ENCODE measurements at places on chromosomes 1 and 21.

- no peak for DNase-seq
These were observed 9.4 kb upstream of the ACTRT2 start for GRCh38 chr1:3011631-3012455.

GRCh38 chr1:210132582-210132981 is 100.0 kb upstream of the SERTAD4 start:
- DNase-seq, result peak; percentile 24

DNA sequence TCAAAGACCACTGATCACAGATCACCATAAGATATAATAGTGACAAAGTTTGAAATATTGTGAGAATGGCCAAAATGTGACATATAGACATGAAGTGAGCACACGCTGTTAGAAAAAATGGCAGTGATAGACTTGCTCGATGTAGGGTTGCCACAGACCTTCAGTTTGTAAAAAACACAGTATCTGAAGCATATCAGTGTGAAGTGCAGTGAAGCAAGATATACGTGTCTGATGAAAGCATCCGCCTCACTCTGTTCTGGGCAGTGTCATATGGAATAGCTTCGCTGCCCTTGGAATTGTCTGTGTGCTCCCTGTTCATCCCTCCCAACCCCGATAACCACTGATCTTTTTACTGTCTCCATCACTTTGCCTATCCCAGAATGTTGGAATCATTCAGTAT is 50.7 kb downstream of the GALNT2 start:
- no peak for DNase-seq

DNA sequence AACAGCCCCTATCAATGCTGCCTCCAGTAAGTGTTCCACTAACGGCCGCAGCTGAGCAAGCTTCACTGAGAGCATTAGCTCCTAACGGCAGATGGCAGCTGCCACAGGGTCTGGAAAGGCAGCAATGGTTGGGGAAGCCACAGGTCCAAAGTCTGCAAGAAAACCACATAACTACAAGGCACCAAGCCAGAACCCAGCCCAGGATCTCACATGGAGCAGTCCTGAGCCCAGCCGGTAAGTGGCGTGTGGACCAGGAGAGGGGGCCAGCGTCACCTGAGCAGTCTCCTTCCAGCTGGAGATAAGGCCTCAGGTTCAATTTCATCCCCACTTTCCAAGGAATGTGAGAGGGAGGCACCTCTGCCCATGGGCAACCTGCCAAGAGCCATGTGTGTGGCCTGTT is 13.2 kb downstream of the SYT2 start:
- no peak for DNase-seq

DNA sequence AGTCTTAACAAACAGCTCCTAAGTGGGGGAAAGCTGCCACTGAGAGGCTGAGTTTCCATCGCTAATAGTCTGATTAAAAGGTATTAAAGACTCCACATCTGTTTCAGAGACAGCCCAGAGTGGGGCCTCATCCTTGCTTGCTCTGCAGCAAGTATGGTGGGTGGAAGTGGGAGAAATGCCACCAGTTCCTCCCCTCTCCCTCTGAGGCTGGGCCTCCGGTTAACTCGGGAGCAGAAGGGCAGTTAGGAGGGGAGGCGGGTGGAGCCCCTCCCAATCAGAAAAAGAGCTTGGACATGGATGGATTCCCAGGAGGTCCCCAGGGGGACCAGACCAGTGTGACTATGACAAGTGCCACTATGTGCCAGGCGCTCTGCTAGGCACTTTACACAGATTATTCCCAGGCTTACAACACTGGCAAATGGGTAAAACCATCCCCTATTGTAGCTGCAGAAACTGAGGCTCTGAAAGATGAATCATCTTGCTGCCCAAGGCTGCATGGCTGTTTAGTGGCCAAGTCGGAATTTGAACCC is 11.4 kb upstream of the ASCL5 start:
- no peak for DNase-seq

- no peak for DNase-seq
These were observed 184.2 kb downstream of the SLC44A5 start for GRCh38 chr1:75426688-75427087.
